NCI-H1930 (cell line): ENCODE measurements at places on chromosomes 5 and 9.
A peak's percentile ranks its signal among the peaks of the same experiment; 100 is the strongest.

DNA sequence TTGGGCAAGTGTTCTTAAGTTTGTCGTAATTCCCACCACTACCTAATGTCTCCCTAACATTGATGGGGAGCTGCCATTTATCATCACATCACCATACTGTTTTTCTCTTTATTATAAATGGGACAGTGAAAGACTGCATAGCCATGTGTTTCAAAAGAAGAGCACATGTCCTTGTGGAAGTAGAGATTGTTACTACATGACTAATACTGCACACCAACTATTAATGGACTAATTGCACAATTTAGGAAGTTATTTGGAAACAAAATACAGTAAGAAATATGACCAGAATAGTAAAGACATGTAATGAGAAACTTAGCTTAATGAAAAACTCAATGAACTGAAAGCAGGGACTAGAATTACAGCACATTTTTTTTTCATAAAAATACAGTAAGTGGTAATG, 12.0 kb upstream of the ELOVL7 start:
- no peak for DNase-seq

DNA sequence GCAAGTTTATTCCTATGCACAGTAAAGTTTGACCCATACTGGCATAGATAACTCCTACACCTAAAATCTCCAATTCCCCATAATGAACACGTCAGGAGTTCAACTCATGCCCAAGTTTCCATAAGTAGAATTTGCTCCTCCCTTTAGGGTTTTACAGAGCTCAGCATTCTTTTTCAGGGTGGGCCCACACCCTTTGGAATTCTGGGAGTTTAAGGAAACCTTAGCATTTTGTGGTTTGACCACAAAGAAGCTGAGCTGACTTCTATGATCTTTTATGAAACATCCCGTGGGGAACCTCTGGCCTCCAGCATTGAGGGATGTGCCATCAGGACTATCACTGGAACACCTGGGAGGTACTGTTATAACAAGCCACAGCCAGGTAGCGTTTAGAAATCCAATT, 220.6 kb upstream of the MAP3K1 start:
- no peak for DNase-seq

- peak; percentile 1 for DNase-seq
These were observed 43.7 kb downstream of the FGF18 start for GRCh38 chr5:171462928-171463861.

GRCh38 chr9:34559624-34560455, 29.7 kb downstream of the CNTFR start:
- no peak for DNase-seq

GRCh38 chr5:139844472-139845145, 49.0 kb downstream of the PSD2 start:
- DNase-seq: peak; percentile 45

GRCh38 chr5:82072138-82072537, 100.3 kb downstream of the ATG10 start:
- no peak for DNase-seq

DNA sequence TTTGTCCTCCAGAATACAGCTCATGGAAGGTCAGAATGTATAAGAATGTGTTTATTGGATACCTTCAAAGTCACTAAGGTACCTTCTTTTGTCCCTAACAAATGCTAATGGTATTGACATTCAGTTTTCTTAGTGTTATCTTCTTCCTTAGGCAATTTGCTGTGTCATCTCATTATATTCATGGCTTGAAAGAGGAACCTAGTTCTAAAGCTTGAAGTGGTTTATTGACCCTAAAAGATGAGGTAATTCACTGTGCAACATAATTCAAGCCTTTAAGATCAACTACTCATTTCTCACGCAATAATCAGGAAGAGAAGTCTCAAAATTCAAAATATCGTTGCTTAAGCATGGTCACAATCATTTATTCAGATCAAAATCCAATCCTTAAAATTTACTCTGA, 342.7 kb upstream of the RIOK2 start:
- no peak for DNase-seq

DNA sequence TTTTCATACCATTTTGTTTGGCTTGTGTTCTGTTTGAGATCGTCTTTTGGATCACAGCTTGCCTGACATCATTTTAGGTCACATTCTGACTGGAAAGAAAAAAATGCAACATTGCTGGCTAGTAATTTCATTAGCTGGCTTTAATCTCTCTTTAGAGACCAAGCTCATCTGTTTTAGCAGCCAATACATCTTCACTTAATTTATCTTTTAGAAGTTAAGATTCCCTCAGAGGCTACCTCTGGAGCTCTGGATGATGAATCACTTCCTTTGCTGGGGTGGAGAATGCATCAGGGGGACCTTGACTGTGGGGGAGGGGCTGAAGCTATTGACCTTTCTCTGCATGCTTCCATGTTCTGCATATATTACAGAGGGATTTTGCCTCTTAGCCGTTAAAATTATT, 181.5 kb upstream of the OTULINL start:
- no peak for DNase-seq

DNA sequence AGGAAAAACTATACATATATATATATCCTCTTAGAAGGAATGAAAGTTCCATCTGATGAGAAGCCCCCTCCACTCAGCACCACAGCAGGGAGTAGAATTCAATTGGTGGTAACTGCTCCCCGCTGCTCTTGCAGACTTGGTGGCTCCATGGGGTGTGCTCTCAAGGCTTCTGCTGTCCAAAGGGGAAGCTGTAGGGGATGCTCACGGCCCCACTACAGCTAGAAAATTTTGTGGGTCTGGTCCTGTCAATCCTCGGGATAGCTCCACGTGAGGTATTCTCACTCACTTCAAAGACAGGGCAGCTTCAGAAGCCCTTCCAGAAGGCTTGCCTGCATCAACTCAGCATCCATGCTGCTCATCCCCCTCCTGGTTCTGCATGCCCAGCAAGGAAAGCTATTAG, 247.2 kb downstream of the CETN3 start:
- no peak for DNase-seq

DNA sequence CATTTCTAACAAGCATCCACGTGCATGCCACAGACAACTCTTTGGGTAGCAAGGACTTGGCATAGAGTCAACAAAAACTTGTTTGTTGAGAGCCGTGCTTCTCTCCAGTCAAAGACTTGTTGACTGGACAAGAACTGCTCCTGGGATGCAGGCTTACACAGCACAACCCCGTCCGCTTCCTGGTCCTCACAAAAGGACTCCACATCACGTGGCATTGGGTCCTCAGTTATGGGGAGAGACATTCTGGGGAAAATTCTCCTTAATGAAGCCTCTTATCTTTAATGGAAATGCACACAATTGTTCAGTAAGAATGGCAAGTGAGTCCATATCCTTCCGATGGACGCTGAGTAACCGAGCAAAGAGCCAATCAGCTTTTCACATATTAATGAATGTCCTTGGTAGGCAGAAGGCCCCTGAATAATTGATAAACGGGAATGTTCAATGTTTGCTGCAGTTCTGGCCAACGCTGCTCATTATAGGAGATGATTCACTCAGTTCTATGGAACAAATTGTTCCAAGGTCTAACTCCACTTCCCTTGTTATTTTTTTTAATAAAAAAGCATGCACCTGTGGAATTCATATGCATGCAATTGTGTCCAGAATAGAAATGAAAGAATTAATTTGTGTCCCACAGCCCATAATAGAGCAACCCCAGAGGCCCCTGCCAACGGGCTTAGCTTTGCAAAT, 97.0 kb upstream of the ZNF366 start:
- DNase-seq: no peak

DNA sequence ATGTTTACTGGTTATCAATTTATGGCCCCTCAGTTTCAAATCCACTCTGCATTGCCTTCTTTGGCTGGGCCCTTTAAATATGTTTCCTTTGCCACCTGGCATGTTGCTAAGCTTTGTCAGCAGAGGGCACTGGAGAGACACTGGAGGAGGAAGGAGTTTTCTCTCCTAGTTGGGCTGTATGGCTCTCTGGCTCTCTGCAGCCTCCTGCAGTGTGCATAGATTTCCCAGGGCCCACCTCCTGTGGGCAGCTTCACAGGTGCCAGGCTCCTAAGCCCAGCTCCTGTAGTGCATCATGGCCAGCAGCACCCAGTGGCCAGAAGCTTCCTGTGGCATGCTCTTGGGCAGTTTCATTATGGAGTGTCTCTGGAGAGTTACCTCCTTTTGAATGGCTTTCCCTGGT, 23.3 kb downstream of the CAVIN4 start:
- DNase-seq: peak; percentile 22

GRCh38 chr9:127734247-127734746, 797 bp downstream of the TOR2A start:
- DNase-seq: no peak

GRCh38 chr9:14780693-14781092, 58.2 kb upstream of the CER1 start:
- DNase-seq: no peak

DNA sequence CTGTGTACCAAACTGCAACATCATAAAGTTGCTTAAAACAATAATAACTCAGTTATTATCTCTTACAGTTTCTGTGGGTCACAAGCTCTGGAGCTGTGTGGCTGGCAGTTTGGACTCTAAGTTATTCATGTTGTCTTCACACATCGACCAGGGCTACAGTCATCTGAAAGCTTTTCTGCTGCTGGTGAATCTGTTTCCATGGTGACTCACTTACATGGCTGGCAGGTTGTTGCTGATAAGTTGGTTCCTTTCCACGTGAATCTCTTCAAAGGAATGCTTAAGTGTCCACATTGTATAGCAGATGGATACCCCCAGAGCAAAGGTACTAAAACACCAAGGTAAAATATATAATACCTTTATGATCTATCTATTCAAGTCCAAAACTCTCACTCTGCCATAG, 44.8 kb upstream of the CYLC2 start:
- DNase-seq: no peak

DNA sequence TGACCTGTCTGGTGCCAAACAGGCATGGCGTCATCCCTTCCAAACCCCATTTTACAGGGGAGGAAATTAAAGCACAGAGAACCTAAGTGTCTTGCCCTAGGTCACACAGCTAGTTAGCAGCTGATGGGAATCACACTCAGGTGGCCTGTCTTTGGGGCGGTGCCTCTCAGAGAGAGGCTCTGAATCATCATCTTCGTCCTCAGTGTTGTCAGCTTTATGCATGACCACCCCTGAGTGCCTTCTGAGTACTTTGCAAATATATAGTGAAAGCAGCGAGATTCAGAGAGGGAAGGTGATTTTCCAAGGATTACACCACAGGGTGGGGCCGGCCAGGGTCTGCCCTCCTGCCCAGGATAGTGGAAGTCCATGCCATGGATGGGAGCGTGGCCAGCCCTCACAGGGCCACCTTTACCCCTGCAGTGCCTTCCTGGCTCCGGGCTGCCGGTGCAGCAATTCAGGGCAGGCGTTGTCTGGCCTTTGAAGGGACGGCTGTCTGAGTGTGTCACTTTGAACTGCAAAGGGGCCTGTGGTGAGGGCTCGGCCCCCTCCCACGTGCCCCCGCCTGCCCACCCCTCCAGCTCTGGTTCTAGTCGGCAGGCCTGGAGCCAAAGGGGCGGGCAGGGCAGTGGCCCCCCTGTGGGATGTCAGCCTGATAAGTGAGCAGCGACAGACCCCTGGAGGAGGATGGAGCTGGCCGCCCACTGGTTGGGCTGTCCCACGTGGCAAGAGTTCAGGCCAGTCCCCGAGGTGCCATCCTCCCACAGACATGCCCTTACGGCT, 16.9 kb downstream of the LMX1B start:
- DNase-seq: no peak

- DNase-seq: no peak
These were observed 22.4 kb upstream of the ATG10 start for GRCh38 chr5:81949462-81949861.

- no peak for DNase-seq
These were observed 2.5 kb upstream of the TMEM174 start for GRCh38 chr5:73170522-73170921.

DNA sequence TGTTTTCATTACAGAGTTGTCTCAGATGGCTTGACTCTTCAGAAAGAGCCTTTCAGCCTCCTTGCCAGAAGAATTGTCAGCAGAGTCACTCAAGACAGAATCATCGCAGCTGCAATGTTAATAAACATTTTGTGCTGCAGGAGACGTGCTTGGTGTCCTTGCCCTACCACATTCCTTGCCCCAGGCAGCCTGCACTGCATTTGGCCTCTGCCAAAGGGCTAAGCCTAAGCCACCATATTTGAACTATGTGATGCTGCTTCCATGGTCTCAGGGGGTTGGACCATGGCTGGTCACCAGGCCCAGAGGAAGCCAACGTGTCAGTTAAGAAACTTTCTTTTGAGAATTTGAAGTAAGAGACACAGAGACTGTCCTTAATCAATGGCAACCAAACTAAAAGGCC, 145.4 kb downstream of the ACTL7B start:
- DNase-seq: no peak

- no peak for DNase-seq
These were observed 80.8 kb downstream of the NTNG2 start for GRCh38 chr9:132242621-132243155.

DNA sequence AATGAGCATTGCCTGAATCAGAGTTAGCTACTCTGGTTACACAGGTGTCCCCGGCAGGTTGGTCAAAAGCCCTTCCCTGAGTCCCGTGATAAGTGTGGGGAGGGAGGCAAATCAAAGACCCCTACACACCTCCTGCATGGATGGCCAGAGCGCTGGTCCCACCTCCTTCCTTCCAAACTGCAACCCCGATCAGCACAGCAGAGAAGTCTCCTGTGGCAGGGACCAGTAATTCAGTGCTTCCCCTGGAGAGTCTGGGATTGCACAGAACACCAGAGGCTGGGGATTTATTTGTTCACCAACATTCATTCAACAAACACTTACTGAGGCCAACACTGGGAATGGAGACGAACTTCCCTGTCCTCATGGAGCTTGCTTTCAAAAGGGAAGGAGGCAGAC, 46.2 kb downstream of the NSUN2 start:
- no peak for DNase-seq

DNA sequence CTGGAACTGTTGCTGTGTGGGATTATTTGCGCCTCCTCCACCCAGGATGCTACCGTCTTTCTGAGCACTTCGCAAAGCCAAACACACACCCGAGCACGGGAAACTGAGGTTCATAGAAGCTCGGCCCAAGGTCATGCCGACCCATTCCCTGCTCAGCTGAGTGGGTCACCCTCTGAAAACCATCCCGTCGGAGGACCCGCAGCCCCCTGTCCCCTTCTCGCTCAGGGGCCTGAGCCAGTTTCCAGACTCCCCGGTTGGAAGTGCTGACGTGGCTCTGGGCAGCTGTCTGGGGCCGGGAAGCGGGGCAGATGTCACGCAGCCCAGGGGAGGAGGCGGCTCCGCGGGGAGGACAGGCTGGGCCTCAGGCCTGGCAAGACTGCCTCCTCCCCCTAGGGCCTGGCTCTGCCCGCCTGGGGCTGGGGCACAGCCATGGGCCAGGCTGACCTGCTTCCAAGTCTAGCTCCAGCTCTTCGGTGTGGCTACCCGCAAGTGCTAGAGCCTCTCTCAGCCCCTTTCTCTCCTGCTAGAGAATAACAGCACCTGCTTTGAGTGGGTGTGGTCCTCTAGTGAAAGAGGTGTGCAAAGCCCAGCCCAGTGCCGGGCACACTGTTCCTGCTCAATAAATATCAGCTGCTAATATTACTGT, 9.9 kb upstream of the CXXC5 start:
- peak; percentile 6 for DNase-seq
